ENCODE measurements at places on chromosomes 11 and 22.
A peak's percentile ranks its signal among the peaks of the same experiment; 100 is the strongest.

DNA sequence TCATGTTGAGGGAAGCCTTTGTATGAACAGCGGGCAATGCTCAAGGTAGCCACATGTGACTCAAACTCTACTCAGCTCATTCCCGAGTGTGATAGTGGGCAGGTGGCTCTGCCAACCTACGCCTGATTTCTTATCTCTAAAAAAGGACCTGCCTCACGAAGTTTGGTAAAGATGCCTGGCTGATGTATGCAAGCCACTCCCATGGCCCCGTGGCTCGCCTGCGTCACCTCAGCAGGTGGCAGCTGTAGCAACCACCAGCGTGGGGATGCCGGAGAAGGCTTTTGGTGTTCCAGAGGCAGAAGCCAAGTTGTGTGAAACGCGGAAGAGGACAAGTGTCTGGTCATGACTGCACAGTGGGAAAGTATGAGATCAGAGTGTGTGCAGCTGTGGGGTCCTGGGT is 5.4 kb downstream of the FADS2 start:
- peak; percentile 74 for DNase-seq

- DNase-seq: no peak
These were observed 148.2 kb downstream of the PARVA start for GRCh38 chr11:12525466-12526055.

DNA sequence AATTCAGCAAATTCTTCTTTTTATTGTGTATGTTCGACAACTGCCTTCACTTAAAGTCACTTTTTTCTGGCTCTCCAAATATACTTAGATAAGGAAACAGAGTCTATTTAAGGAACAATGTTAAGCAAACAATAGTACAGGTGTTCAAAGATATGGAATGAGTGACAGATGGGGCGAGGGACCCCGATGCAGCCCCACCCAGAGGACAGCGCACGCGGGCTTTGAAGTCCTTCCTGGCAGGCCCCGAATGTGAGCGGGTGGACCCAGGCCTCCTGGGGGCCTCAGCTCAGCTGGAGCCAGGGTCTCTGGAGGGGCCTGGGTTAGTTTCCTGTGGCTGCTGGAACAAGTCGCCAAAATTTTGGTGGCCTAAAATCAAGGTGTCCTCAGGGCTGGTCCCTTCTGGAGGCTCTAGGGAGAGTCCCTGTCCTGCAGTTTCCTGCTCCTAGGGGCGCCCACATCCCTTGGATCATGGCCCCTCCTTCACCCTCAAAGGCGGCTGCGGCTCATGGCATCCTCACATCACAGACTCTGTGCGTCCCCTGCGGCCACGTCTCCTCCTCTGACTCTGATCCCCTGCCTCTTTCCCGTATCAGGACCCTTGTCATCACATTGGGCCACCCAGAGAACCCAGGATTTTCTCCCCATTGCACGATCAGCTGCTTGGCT is 40.6 kb upstream of the KCNQ1OT1 start:
- no peak for DNase-seq

DNA sequence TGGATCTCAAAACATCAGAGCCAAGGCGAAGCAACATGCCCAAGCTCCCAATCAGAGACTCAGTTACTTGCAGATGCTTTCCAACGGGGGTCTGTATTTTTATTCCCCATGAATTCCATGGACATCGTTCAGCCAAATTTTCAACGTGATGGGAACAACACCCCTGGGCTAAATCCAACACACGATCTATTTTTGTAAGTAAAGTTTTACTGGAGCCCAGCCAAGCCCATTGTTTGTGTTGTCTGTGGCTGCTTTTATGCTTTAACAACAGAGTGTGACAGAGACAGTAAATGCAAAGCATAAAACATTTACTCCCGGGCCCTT is 33.7 kb downstream of the SLC5A1 start:
- no peak for DNase-seq

DNA sequence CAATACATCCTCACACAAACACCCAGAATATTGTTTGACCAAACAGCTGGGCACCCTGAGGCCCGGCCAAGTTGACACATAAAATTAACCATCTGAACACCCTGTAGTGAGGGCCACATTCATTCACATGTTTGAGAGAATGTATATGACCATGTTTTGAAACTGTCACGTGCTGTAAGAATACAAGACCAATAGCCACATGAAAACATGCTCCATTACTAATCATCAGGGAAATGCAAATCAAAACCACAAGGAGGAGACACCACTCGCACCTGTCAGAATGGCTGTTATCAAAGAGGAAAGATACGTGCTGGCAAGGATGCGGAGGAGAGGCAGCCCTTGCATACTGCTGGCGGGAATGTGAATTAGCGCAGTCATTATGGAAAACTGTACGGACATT is 38.3 kb upstream of the IGSF9B start:
- no peak for DNase-seq

GRCh38 chr11:32427935-32428664 is 7.2 kb downstream of the WT1 start:
- DNase-seq: no peak

DNA sequence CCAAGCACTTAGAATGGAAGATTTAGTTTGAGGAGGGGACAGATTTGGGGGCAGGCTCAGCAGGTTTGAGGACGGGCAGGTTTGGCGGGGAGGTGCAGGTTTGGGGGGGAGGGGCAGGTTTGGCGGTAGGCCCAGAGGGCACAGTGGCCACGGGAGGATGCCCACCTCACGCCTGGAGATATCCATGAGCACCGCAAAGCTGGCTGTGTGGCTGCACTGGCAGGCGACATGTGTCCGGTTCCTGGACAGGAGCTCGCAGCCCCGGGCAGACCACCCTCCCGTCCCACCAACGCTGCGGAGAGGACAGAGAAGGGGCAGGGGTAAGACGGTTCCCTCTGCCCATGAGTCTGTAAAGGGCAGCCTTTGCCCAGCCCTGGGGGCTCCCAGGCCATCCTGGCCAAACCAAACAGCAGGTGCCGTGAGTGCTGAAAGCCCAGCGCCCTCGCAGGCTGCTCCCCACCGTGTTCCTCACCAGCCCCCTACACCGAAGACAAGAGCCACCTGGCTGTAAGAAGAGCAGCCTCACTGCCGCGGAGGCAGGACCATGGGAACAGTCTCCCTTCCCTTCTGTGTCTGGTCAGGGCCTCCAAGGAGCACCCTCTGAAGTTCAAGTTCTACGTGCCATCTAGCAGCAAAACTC is 43.0 kb downstream of the TRMU start:
- no peak for DNase-seq

GRCh38 chr22:27984001-27984695 is 65.1 kb upstream of the PITPNB start:
- no peak for DNase-seq

GRCh38 chr11:62612366-62613290 is at the start of the genes EML3 and ROM1:
EML3 (minus strand) TSS chr11:62612775; CDS start chr11:62612457, 318 bp downstream.
ROM1 (plus strand) TSS chr11:62613257; CDS start chr11:62613282, 25 bp downstream.
- peak; percentile 88 for DNase-seq

DNA sequence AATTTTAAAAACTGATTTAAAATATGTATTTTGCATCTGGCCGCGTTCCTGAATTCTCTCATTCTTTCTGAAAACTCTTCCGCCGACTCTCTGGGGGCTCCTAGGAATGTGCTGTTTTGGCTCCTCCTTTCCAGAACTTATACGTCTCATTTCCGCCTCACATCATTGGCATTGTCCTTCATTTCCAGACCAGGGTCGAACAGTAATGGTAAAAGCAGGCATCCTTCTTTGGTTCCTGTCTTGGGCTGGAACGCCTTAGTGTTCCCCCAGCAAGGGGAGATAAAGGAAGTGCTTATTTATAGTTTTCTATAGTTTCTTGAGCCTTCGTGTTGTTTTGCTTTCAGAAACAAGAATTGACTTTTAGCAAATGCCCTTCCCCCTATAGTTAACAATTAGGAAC is 10.9 kb upstream of the TNNT3 start:
- DNase-seq: no peak

- DNase-seq: peak; percentile 69
These were observed 18.1 kb upstream of the MRTFA start for GRCh38 chr22:40654522-40655167.

DNA sequence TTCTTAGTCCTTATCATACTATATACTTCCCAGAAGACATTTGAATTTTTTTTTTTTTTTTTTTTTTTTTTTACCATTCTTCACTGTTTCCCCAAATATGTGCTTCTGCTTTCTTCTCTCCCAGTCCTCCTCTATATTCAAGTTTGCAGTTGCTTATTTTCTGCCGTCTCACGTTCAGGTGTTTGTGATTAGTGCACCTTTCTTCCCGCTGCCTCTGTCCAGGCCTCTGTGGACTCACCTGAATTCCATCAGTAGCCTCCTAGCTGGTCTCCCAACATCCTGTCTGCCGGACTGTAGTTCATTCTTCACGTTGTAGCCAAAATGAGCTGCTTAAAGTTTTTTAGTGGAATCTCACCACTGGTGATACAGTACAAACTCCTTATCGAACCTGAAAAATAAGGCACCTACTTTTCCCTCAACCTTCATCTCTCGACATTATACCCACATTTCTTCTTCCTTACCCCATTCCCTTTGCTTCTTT is 795 bp upstream of the MSANTD4 start:
- DNase-seq: no peak

DNA sequence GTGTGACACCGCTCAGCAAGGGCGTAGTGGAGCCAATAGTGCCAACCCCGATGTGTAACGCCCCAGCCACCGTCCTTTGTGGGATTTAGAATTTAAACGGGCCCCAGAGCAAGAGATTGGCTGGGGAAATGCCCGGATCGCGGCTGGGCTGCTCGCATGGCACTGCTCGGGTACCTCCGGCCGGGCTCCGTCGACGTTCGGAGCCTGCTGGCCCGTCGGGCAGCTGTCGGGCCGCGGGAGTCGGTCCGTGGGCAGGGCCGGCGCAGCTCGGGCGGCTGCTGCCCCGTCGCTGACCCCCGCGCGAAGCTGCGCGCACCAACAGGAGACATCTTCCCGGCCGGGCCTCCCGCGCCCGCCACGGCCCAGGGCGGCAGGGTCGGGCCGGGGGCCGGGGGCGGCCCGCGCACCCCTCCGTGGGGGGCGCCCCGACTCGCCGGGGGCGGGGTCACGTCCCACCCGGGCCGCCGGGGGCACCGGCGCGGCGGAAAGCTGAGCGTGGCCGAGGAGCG is 1.3 kb upstream of the KDM2A start:
- peak; percentile 27 for DNase-seq

DNA sequence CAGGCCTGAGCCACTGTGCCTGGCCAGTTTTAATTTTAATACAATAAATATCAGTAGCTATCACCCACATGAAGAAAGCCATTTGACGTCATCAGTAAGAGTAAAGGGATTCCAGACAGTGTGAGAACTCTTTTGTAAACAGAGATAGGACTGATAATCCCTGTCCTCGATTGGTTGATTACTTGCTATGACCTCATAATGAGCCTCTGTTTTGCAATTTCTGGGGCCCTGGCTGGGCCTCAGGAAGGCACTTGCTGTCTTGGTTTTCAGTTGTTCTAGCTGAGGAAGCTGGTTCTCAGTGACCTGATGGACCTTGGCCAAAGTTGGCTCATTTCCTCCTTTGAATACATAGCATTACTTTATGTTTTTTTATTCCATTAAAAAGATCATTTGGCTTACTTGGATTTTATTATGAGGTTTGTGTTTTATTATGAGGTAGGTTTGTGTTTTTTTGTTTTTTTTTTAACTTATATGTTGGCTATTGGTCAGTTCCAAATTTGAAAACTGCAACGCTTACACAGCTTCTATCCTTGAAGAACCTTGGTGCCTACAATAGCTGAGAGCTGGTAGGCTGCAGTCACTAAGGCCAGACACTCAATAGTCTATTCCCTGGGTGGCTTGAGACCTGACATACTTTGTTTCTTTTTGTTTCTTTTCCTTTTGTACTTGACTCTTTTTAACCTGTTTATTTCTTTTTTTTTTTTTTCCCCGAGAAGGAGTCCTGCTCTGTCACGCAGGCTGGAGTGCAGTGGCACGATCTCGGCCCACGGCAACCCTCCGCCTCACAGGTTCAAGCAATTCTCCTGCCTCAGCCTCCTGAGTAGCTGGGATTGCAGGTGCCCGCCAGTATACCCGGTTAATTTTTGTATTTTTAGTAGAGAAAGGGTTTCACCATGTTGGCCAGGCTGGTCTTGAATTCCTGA is 20.0 kb downstream of the MARK2 start:
- no peak for DNase-seq

GRCh38 chr11:95242091-95242844 is 11.3 kb upstream of the SESN3 start:
- no peak for DNase-seq

- no peak for DNase-seq
These were observed 23.4 kb upstream of the WNT7B start for GRCh38 chr22:46000081-46001027.

DNA sequence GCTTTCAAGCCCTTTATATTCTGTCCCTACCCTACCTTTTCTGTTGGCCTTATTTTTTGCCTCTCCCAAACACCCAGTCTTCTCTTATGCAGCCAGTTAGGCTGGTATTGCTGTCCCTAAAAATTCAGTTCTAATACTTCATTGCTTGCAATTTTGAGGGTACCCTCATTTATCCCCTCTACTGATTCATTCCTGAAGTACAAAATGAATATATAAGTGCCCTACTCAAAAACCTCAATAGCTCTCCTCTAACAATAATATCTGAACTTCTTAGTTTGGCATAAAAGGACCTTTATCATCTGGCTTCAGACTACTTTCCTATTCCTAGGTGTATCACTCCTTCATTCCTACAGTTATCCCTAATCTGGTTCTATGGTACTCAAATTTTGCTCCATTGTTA is 5.2 kb upstream of the EIF4G2 start:
- DNase-seq: no peak

DNA sequence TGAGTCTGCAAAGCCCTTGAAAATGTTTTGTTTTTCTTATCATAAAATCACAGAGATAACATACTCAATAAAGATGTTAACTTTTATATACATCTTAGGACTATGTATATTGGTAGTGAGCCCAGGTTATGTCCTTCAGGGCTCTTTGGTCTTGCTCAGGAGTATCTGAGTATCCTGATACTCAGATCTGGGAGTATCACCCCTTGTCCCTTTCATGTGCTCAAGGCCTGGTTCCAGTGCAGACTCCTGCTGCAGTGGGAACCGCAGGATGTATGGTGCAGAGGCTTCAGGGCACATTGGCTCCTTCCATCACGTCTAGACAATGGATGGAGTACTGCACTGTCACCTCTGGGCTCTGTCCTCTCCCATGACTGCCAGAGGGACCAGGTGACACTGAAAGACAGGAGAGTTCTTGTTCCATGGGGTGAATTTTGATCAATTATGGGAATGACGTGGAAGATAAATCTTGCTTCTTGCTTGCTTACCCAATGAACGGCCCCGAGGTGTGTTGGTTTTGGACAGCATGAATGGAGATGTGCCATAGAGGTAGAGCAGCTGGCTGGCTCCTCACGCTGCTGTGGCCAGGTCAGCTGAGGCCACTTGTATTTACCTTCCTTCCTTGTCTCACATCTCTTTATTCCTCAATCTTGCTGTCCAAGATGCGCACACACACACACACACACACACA is 215.5 kb downstream of the ARHGAP42 start:
- DNase-seq: no peak
